ENCODE measurements at places on chromosomes 4 and X.

DNA sequence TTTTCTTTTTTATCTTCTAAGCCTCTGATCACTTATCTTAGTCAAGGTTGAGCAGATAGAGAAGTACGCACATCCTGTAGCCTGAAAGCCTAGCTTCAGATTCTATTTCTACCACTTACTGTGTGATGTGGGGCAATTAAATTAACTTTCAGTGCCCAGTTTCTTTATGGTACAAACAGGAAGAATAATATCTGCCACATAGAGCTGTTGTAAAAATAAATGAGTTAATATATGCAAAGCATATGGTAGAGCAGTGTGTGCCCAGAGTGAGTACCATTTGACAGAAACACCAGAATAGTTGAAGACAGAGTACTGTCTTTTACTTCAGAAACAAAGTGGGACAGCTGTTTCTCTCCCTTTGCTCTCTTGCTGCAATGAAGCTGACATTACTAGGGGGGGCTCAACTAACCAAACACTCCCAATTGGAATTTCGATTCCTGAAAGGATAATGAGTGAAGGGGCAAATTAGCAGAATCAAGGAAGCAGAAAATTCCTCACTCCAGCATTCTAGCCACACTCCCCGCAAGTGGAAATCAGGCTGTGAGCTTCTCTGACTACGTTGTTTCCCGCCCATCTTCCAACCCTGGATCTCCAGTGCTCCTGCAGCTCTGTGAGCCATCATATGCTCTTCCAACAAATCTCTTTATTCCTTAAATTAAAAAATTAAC lies 80.4 kb downstream of the MAPK10 start:
- no peak for DNase-seq

DNA sequence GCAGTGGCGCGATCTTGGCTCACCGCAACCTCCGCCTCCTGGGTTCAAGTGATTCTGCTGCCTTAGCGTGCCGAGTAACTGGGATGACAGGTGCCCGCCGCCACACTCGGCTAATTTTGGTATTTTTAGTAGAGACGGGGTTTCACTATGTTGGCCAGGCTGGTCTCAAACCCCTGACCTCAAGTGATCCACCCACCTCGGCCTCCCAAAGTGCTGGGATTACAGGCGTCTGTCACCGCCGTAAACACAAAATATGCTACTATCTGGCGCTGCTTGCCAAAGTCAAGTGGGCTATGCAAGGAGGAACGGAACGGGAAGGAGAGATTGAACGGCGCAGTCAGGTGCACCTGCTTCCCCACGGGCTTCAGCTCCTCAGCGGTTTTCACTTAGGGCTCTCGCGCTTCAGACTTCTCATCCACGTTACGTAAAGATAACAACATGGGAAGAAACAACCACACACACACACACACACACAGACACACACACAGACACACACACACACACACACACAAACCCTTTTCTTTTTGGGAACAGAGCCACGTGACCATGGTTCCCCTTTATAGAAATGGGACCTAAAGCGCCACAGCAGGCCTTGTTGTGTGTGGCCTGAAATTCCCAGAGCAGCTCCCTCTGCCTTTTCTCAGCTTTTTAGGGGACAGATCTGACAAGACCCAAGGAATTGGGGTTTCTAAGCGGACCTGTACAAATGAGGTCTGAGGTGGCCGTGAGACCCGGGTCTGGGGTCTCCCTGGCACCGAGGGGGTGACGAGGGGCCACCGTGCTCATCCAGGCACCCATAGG lies 1.5 kb downstream of the P2RY8 start:
- no peak for DNase-seq

DNA sequence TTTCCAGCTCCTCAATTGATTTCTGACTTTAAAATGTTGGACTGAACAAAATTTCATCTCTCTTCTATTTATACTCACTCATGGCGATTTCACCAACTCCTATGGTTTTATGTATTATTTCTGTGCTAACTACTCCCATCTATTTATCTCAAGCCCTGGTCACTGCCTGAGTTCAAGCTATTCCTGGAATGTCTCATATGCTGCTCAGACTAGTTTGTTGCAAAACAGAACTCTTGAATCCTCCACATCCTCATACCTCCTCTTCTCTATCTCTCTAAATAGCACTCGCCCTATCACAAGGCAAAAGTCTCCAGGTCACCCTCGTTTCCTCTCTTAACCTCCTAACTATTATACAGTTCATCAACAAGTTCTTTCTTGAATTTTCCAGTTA lies 19.0 kb upstream of the DDX60 start:
- DNase-seq = no peak

- no peak for DNase-seq
These were observed 1681.9 kb upstream of the ADGRL3 start for GRCh38 chr4:59518005-59518823.

- no peak for DNase-seq
These were observed 459.5 kb upstream of the AGA start for GRCh38 chr4:177901786-177902185.

GRCh38 chrX:40579141-40579540 lies 1.6 kb upstream of the ATP6AP2 start:
- DNase-seq = no peak

- DNase-seq = no peak
These were observed 1.0 kb downstream of the SH3BGRL start for GRCh38 chrX:81202943-81203342.

GRCh38 chr4:13627178-13627605 lies 333 bp downstream of the BOD1L1 start:
- DNase-seq = no peak

- no peak for DNase-seq
These were observed 154.9 kb upstream of the NUDT6 start for GRCh38 chr4:123077330-123077729.

- DNase-seq = no peak
These were observed 17.8 kb downstream of the WDR1 start for GRCh38 chr4:10098780-10099160.

- DNase-seq = no peak
These were observed 96.3 kb downstream of the ANK2 start for GRCh38 chr4:113145519-113146291.

DNA sequence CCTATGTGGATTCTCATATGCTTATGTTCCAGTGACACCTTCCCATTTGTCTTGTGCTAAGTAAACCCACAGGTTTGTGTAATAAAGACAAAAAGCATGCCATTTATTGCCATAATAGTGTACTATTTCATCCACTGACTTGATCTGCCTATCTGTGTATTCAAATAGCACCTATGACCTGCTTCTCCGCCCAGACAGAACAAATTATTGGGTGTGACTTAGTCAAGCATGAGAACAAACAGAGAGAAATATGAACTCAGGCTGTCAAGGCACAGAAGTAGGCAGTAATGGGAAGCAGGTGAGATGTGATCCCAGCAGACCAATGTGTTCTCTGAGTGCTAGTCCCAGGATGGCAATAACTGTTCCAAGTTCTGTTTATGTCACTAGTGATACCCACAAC lies 25.4 kb downstream of the ELOVL6 start:
- no peak for DNase-seq

DNA sequence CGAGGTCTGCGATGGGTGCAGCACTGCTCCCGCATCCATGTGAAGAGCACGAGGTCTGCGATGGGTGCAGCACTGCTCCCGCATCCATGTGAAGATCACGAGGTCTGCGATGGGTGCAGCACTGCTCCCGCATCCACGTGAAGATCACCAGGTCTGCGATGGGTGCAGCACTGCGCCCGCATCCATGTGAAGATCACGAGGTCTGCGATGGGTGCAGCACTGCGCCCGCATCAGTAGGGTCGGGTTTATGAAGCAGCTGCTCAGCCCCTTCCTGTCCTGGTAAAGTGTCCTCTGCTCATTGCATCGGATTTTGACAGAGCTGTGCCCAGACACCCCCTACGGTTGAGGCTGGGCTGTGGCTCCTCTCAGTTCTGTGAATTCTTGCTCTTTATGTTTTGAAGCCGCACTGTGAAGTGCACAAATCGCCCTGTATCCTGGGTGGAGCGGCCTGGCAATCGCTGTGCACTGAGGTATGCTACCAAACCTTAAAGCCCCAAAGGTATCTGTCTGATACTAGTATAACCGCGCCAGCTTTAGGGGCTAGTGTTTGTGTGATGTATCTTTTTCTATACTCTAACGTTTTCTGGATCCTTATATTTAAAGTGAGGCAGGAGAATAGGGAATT lies 98.7 kb downstream of the CPZ start:
- no peak for DNase-seq

- DNase-seq = no peak
These were observed 85.0 kb upstream of the TENT5D start for GRCh38 chrX:80335062-80335830.

DNA sequence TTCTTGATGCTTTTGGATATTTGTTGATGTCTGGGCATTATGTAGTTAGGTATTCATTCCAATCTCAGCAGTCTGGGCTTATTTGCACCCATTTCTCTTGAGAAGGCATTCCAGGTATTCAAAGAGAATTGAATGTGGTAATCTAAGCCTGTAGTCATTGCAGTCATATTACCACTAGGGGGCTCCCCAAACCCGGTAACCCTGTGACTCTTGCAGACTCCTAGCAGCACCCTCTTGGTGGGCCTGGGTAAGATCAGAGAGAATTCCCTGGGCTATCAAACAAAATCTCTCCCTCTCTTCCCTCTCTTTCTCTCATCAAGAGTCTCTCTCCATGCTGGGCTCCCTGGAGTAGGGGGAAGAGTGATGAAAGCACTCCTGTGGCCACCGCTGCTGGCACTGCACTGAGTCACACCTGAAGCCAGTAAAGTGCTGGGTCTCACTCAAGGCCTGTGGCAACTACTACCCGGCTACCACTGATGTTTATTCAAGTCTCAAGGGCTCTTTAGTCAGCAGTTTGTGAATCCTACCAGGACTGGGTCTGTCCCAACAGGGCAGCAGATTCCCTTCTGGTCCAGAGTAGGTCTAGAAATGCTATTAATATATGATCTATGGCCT lies 187.7 kb upstream of the NUDT10 start:
- no peak for DNase-seq

GRCh38 chrX:153953892-153954557 lies 9.6 kb upstream of the RENBP start:
- no peak for DNase-seq

DNA sequence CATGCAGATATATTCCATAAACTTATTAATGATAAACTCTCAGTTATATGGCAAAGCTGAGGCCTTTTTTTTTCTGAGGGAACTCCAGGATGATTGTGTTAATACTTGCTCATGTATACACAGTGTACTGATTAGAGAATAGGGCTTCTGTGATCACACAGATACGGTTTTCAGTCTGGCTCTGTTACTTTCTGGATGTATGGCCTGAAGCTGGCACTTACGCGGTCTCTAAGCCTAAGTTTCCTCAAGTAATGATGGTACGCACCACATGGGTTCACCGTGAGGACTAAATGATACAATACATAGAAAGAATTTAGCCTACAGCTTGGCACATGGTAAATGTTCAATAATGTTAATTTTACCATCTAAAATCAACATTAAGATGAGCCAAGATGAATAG lies 73.8 kb downstream of the SEC24D start:
- DNase-seq = no peak

GRCh38 chr4:20395160-20395773 lies 143.6 kb downstream of the SLIT2 start:
- no peak for DNase-seq

GRCh38 chr4:100016191-100016590 lies 66.1 kb upstream of the H2AZ1 start:
- peak; percentile 48 for DNase-seq

- DNase-seq = no peak
These were observed 584 bp downstream of the TMEM271 start for GRCh38 chr4:575281-576141.

- DNase-seq = no peak
These were observed 171.8 kb upstream of the PACRGL start for GRCh38 chr4:20528508-20528907.

DNA sequence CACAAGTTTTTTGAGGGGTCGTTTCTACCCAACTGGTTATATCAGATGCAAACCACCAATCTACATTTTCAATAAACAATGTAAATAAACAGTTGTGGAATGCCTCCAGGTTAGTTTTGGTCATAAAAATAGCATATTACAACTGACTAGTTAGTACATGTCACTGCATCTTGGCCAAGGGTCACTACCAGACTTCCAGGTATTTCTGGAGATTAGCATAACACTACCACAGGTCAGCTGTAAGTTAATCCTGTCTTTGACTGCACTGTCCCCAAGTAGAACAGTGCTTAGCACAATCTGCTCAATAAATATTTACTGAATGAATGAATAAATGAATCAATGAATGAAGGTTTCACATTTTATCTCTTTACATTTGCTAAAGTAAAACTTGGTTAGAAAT lies 64.4 kb downstream of the TBC1D19 start:
- no peak for DNase-seq

DNA sequence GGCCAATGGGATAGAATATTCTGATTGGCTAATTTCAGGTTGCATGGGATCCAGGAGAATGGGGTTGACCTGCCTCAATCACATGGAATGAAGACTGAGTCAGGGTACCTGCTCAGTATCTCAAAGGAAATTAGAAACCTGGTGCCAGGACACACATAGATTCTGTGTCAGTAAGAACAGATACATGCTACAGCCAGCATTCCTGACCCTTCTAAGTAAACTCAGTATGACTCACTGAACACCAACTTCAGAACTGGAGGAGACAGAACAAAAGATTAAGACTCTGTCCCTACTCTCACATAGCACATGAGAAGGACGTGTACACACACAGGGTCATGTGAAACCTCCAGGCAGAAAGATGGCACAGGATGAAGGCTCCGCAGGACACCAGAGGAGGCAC lies 54.5 kb downstream of the FAM184B start:
- no peak for DNase-seq

DNA sequence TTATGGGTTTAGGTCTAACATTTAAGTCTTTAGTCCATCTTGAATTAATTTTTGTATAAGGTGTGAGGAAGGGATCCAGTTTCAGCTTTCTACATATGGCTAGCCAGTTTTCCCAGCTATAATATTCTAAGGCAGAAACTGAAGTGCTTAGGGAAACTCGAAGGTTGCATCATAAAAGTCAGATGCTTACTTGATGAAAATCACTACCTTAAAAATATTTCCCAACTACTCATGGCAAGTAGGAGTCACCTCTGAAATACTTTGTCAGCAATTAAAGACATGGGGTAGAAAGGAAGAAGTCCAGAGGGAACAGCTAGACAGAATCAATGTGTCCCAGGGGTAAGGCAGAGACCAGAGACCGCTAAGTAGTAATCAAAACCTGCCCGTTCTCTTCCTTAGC lies 6.3 kb upstream of the AP1S2 start:
- DNase-seq = no peak

DNA sequence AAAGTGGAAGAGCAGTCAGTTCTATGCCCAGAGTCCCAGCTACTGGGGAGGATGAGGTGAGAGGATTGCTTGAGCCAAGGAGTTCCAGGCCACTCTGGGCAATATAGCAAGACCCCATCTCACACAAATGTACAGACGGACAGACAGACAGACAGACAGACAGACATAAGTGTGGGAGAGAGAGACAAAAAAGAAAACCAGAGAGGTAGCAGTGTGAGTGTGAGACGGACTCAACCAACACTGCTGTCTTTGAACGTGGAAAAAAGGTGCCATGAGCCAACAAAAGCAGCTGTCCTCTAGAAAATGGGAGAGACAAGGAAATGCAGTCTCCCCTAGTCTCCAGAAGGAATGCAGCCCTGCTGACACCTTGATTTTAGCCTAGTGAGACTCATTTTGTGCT lies 18.2 kb upstream of the RPL34 start:
- no peak for DNase-seq

GRCh38 chr4:10185518-10186227 lies 69.1 kb upstream of the WDR1 start:
- DNase-seq = no peak
